ENCODE measurements at places on chromosomes 6 and 20.

- peaks cover 4% of the 10 kb centered on the region for H3K36me3 ChIP-seq
- DNase-seq, result no peak
- H3K4me1 ChIP-seq, result no peaks in the 10 kb centered on the region
- no peak overlapping the region for H3K4me3 ChIP-seq
- H3K27ac ChIP-seq, result no peak overlapping the region
- H3K27me3 ChIP-seq, result no peaks in the 10 kb centered on the region
These were observed 55.7 kb downstream of the TMEM242 start for GRCh38 chr6:157267654-157268053.

GRCh38 chr6:29872791-29873190, 45.2 kb downstream of the HLA-G start:
- H3K36me3 ChIP-seq, result no peaks in the 10 kb centered on the region
- no peak overlapping the region for H3K4me3 ChIP-seq
- H3K27ac ChIP-seq, result no peak overlapping the region
- no peak for DNase-seq

DNA sequence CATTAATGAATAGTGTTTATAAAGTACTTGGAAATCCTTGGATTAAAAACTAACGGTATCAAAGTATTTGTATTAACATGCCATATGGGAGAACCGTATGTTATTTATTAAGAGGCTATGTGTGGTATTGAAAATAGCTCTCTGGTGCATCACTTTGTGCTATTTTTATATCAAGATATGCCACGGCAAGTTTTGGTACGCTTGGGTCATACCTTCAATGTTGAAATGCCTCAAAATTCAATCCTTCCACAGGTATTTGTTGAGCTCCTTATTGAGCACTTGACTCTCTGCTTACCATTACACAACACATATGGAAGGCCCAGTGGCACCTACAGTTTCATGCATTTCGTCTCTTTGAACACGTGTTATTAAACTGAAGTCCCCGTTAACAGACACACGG, 647.9 kb downstream of the KIF16B start:
- no peak for DNase-seq
- H3K4me3 ChIP-seq, result no peak overlapping the region
- H3K27me3 ChIP-seq, result no peaks in the 10 kb centered on the region
- no peak overlapping the region for H3K27ac ChIP-seq
- no peaks in the 10 kb centered on the region for H3K4me1 ChIP-seq

GRCh38 chr6:34005901-34006531, 139.9 kb downstream of the GRM4 start:
- no peaks in the 10 kb centered on the region for H3K36me3 ChIP-seq
- no peak overlapping the region for H3K4me3 ChIP-seq
- no peaks in the 10 kb centered on the region for H3K27me3 ChIP-seq

- H3K4me1 ChIP-seq, result no peaks in the 10 kb centered on the region
- no peak overlapping the region for H3K27ac ChIP-seq
- H3K36me3 ChIP-seq, result peaks cover 1% of the 10 kb centered on the region
- no peaks in the 10 kb centered on the region for H3K27me3 ChIP-seq
These were observed 28.4 kb upstream of the ADRM1 start for GRCh38 chr20:62274332-62274950.

- no peaks in the 10 kb centered on the region for H3K27me3 ChIP-seq
- H3K4me3 ChIP-seq, result no peak overlapping the region
- no peaks in the 10 kb centered on the region for H3K36me3 ChIP-seq
- no peaks in the 10 kb centered on the region for H3K4me1 ChIP-seq
These were observed 210.1 kb downstream of the TFAP2C start for GRCh38 chr20:56839222-56839621.

DNA sequence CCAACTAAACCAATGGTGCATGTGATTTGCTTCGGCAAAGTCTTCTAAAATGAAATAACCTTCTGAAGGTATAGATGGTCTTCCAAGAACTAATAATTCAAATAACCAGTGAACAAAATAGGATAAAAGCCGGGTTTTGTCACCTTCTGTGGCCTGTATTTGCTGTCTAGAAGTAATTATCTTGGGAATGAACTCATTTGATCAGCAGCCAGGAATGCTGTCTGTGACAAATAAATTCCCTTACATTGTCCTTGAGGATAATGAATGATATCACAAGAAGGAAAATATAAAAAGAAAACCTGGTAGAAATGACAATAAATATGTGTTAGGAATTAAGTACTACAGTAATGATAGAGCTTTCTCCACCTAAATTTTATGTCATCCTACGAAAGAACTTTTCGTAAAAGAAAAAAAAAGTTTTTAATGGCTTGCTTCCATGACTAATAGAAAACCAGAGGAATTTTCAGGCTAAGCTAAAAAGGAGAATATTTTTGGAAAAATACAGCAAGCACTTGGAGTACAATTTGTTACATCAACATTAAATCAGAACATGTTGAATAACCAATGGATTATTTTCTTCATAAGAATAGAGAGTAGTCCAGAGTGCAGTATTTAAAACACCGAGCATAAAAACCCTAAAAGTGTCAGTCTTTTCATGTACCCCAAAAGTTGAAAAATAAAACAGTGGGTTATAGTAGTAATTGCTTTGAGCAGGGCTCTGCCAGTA, 247.7 kb downstream of the TBC1D7 start:
- DNase-seq, result no peak
- no peaks in the 10 kb centered on the region for H3K4me1 ChIP-seq
- H3K27me3 ChIP-seq, result peaks cover 20% of the 10 kb centered on the region

DNA sequence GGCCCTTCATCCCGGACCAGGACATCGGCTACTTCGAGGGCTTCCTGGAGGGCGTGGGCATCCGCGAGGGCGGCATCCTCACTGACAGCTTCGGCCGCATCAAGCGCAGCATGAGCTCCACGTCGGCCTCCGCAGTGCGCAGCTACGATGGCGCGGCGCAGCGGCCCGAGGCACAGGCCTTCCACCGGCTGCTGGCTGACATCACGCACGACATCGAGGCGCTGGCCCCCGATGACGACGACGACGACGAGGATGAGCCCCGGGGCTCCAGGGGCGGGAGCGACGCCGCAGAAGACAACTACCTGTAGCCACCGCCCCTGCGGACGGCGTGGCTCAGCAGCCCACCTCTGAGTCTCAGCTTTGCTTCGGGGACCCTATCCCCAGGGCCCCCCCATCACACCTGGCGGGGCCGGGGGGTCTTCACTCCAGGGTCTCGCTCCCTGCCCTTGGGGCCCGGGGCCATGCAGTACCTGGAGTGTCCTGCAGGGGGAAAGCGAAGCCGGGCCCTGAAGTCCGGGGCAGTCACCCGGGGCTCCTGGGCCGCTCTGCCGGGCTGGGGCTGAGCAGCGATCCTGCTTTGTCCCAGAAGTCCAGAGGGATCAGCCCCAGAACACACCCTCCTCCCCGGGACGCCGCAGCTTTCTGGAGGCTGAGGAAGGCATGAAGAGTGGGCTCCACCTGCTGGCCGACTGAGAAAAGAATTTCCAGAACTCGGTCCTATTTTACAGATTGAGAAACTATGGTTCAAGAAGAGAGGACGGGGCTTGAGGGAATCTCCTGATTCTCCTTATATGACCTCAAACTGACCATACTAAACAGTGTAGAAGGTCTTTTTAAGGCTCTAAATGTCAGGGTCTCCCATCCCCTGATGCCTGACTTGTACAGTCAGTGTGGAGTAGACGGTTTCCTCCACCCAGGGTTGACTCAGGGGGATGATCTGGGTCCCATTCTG, 20.8 kb upstream of the HCK start:
- peaks cover 54% of the 10 kb centered on the region for H3K27me3 ChIP-seq
- no peak overlapping the region for H3K4me3 ChIP-seq
- H3K27ac ChIP-seq, result no peak overlapping the region
- DNase-seq, result peak; percentile 46

DNA sequence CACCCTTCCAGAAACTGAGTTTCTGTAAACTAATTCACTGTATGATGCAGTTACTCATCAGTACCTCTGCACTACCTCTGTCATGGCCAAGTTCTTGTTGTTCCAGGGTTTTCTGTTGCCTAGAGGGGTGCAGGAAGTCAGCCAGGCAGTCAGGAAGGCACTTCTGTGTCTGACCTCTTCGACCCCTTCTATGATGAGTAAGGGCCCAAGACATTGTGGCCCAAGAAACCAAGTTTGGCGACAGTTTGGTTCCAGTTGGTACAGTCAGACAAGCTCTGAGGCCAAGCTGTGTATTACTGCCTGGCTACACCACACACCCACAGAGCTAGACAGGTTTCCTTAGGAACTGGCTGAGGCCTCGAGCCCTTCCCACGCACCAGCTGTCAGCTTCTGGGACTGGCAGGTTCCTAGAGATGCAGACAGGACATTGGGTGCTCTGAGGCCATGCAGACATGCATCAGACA, 41.2 kb downstream of the TRAF3IP2 start:
- H3K4me1 ChIP-seq, result peaks cover 45% of the 10 kb centered on the region
- DNase-seq, result no peak
- H3K27me3 ChIP-seq, result no peaks in the 10 kb centered on the region

DNA sequence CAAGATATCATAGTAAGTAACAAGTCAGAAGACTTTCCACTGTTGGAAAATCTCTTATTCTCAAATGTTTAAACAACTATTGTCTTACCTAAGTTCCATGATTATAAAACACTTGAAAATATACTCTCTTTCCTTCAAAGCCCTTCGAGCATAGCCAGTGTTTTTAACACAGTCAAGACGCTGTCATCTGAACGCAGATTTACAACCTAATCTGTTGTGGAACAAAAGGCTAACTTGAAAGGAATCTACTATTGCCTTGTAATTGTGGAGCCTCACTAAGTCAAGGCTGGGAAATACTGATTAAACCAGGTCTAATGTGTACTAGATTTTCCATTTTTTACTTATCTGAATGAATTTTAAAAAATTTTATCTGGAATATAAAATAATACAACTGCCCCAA, 205.8 kb downstream of the TRDN start:
- DNase-seq, result no peak
- no peak overlapping the region for H3K27ac ChIP-seq
- no peaks in the 10 kb centered on the region for H3K4me1 ChIP-seq
- no peaks in the 10 kb centered on the region for H3K36me3 ChIP-seq
- no peak overlapping the region for H3K4me3 ChIP-seq

DNA sequence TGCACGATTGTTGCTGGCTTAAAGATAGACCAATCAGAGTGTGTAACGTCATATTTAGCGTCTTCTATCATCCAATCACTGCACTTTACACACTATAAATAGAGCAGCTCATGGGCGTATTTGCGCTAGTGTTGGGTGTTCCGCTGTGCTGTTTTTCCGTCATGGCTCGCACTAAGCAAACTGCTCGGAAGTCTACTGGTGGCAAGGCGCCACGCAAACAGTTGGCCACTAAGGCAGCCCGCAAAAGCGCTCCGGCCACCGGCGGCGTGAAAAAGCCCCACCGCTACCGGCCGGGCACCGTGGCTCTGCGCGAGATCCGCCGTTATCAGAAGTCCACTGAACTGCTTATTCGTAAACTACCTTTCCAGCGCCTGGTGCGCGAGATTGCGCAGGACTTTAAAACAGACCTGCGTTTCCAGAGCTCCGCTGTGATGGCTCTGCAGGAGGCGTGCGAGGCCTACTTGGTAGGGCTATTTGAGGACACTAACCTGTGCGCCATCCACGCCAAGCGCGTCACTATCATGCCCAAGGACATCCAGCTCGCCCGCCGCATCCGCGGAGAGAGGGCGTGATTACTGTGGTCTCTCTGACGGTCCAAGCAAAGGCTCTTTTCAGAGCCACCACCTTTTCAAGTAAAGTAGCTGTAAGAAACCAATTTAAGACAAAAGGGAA, 57.9 kb downstream of the TRIM38 start:
- H3K4me3 ChIP-seq, result peak overlapping the region; percentile 100
- peaks cover 2% of the 10 kb centered on the region for H3K36me3 ChIP-seq
- DNase-seq, result peak; percentile 80
- H3K27me3 ChIP-seq, result no peaks in the 10 kb centered on the region
- peaks cover 45% of the 10 kb centered on the region for H3K4me1 ChIP-seq

GRCh38 chr6:131555992-131556391, 17.0 kb upstream of the ARG1 start:
- H3K27me3 ChIP-seq, result peaks cover 4% of the 10 kb centered on the region
- H3K27ac ChIP-seq, result no peak overlapping the region
- H3K4me1 ChIP-seq, result no peaks in the 10 kb centered on the region
- no peak overlapping the region for H3K4me3 ChIP-seq
- no peak for DNase-seq

GRCh38 chr6:42010185-42010891, 40.0 kb upstream of the TAF8 start:
- peaks cover 26% of the 10 kb centered on the region for H3K36me3 ChIP-seq
- peaks cover 72% of the 10 kb centered on the region for H3K4me1 ChIP-seq
- peak overlapping the region; percentile 97 for H3K27ac ChIP-seq
- H3K4me3 ChIP-seq, result peak overlapping the region; percentile 66
- no peaks in the 10 kb centered on the region for H3K27me3 ChIP-seq

DNA sequence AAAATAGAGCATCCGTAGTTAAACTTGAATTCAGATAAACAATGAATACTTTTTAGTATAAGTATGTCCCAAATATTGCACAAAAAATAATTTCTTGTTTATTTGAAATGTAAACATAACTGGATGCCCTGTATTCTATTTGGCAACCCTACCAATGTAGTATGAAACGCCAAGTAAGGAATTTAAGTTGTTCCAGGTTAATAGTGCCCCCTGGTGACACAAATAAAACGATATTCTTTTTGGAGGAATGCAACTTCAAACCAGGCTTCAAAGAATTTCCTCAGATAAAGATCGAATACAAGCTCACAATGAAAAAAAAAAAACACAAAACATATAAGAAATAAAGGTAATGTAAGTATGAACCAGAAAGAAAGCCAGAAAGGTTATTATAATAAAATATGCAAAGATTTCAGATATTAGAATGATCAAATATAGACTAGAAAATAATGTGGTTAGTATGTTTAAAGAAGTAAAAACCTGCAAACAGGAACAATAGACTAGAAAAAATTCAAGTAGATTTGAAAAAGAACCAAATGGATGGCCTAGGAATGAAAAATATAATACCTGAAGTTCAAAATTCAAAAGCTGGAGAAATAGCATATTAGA, 18.4 kb upstream of the AKAP7 start:
- no peak for DNase-seq
- H3K27ac ChIP-seq, result no peak overlapping the region
- no peak overlapping the region for H3K4me3 ChIP-seq
- no peaks in the 10 kb centered on the region for H3K4me1 ChIP-seq

DNA sequence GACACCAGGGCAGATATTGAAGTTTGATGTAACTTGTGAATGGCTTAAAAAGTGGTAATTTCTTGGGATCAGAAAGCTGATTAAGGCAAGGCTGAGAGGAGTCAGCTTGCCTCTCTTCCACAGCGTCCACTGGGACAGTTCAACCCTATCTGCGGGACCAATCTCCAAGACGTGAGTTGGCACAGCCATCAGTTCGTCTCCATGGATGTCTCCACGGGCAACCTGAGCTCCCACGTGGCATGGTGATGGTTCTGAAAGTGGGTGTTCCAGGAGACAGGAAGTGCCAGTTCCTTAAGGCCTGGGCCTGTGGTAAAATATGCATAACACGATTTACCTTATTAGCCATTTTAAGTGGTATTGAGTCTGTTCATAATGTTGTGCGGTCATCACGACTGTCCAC, 67.9 kb upstream of the BHLHE23 start:
- no peak for DNase-seq
- no peak overlapping the region for H3K4me3 ChIP-seq
- no peaks in the 10 kb centered on the region for H3K36me3 ChIP-seq
- H3K27me3 ChIP-seq, result peaks cover 49% of the 10 kb centered on the region
